ENCODE measurements at places on chromosomes 12 and 14.
A peak's percentile ranks its signal among the peaks of the same experiment; 100 is the strongest.

- DNase-seq, result no peak
Measured at GRCh38 chr12:4663971-4664505, 15.1 kb downstream of the NDUFA9 start.

- no peak for DNase-seq
Measured at GRCh38 chr12:53217931-53218307, 10.9 kb upstream of the ITGB7 start.

DNA sequence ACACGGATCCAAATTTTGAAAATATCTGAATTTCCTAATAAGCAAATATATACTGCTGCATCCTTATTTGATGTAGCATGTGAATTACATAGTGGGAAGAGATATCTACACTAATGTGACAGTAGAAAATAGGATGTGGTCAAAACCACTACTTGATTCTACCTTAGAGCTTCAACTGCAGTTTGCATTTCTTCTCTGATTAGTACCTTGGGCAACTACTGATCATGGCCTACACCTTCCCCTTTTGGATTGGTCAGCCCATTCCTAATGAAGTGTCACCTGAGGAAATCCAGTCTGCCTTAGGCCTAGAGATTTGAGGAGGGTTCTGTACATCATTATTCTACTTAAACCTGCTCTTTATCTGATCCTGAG is 10.7 kb downstream of the LLPH start:
- no peak for DNase-seq

DNA sequence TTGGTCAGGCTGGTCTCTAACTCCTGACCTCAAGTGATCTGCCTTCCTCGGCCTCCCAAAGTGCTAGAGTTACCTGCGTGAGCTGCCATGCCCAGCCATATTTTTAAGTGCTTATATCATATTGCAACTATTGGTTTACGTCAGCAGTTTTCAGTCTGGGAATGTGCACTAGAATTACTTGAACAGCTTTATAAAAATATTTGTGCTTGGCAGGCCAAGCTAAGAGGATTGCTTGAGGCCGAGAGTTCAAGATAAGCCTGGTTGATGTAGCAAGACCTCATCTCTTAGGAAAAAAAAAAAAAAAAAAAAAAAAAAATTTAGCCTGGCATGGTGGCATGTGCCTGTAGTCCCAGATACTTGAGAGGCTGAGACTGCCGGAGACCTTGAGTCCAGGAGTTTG is 17.1 kb downstream of the KIAA0586 start:
- no peak for DNase-seq

DNA sequence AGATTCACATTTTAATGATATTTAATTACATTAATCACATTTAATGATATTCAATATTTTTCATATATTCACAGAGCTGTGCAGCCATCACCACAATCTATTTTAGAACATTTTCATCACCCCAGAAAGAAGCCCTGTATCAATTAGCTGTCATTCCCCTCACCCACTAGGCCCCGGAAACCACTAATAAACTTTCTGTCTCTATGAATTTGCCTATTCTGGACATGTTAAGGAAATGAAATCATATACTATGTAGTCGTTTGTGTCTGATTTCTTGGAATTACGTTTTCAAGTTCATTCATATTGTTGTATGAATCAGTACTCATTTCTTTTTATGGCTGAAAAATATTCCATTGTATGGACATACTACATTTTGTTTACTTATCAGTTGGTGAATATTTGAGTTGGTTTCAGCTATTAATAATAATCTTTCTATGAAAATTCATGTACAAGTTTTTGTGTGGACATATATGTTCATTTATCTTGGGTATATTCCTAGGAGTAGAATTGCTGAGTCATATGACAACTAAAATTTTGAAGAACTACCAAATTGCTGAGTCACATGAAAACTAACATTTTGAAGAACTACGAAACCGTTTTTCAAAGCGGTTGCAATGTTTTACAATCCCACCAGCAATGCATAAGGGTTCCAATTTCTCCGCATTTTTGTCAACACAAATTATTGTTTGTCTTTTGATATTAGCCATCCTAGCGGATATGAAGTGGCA is 11.7 kb upstream of the OTOGL start:
- DNase-seq, result no peak

GRCh38 chr12:106522708-106523107 is 60.1 kb upstream of the RFX4 start:
- no peak for DNase-seq

- no peak for DNase-seq
Measured at GRCh38 chr14:59281609-59282377, 93.3 kb downstream of the DAAM1 start.

- DNase-seq, result no peak
Measured at GRCh38 chr14:45068396-45068795, 15.5 kb upstream of the PRPF39 start.

DNA sequence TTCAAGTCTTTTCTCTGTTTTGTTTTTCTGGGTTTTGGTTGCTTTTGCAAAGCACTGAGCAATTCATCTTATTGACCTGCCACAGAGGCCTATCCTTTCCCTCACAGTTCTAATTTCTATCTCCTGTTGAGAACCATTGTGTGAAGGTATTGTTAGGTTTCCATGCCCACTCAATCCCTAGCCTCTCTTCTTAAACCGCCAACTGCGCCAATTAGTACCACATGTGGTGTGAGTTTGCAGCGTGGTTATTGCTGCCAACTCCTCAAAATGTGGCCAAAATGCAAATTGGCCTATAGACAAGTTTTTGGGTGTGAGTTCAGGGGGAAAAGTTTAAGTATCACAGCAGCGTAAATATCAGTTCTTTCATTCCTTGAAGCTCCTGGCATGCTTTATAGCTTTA is 232.6 kb downstream of the FLRT2 start:
- DNase-seq, result peak; percentile 57

GRCh38 chr12:10153271-10154144 is 18.4 kb downstream of the OLR1 start:
- DNase-seq, result peak; percentile 72

- DNase-seq, result no peak
Measured at GRCh38 chr12:26021534-26021933, 63.1 kb downstream of the RASSF8 start.

GRCh38 chr14:75660238-75660629 is 442 bp downstream of the ERG28 start:
- no peak for DNase-seq

- DNase-seq, result no peak
Measured at GRCh38 chr14:61525293-61526011, 169.9 kb upstream of the HIF1A start.

DNA sequence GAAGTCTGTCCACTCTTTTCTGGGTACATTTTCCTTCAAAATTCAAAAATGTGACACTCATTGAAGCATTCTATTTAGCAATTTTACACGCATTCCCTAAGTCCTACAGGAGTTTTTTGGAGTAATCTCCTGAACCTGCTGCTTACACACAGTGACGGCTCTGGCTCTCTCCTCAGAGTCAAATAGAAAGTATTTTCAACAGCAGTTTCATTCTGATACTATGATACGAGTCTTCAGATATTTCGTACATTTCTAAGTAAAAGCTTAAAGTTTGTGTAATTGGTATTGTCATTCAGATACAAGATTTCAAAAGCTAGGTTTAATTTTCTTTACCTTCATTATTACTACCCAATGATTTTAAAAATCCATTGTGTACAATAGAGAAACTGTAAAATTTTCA is 36.4 kb downstream of the PIWIL1 start:
- no peak for DNase-seq

- no peak for DNase-seq
Measured at GRCh38 chr12:65106948-65107347, 14.2 kb downstream of the WIF1 start.

- DNase-seq, result no peak
Measured at GRCh38 chr14:84850595-84850994, 679.3 kb upstream of the FLRT2 start.

GRCh38 chr12:55654511-55655214 is 18.0 kb downstream of the OR10P1 start:
- no peak for DNase-seq

- DNase-seq, result no peak
Measured at GRCh38 chr12:92469837-92470236, 233.0 kb upstream of the PLEKHG7 start.

DNA sequence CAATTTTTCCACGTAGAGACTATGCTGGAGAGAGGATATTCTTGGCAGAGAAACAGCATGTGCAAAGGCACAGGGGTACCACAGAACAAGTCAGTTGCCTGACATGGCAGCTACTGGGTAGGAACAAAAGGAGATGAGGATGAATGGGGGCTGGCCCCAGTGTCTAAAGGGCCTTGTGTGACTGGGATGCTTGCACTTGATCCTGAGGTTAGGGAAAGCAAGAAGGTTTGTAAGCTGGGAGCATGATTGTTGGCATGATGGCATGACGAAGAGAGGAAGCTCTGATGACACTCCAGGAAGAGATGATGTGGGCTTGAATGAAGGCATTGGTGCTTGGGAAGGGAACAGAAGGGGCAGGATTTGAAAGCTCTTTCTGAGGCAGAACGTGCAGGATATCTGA is 139.1 kb downstream of the ZFP36L1 start:
- DNase-seq, result no peak

DNA sequence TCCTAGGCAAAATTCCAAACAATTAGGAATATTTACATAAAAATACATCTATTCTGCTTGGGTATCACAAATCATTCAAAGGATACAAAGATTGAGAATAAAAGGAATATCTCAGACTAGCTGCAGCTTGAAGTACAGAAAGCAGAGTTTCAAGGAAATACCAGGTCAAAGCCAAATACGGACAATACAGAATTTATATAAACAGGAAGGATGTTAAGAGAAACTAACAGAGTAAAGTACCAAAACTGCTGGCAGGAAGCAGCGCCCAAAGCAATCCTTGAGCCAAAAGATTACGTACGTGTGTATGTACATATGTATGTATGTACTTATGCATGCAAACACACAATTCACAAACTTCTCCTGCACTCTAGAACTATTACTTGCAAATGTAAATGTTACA is 86.6 kb downstream of the PPP1R12A start:
- no peak for DNase-seq

GRCh38 chr14:36662543-36663403 is 1.1 kb downstream of the PAX9 start:
- DNase-seq, result no peak

DNA sequence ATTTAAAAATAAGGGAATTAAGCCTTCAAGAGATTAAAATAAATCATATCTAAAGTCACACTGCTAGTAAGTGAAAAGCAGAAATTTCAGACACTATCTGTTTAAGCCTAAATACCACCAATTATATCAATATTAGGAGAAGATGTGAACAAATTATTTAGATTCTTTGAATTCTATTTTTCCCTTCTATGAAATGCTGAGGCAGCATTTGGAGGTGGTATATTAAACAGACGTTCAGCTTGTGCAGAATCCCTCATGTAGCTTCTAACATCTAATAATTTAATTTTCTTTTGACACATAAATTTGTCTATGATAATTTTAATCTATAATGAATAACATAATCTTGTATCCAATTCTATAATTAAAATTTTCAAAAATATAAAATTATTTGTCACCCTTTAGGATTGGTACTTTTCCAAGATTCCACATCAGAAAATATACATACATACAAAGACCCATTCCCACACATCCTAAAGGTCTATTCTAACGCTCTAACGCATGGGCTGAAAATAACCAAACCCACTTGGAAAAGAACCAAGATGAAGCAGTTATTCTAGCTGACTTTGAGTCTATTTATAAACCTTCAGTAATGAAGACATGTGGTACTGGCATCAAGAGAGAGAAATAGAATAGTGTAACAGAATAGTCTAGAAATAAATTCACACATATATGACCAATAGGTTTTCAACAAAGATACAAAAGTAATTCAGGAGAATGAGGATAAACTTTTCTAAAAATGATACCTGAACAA is 751.8 kb downstream of the GALC start:
- no peak for DNase-seq

DNA sequence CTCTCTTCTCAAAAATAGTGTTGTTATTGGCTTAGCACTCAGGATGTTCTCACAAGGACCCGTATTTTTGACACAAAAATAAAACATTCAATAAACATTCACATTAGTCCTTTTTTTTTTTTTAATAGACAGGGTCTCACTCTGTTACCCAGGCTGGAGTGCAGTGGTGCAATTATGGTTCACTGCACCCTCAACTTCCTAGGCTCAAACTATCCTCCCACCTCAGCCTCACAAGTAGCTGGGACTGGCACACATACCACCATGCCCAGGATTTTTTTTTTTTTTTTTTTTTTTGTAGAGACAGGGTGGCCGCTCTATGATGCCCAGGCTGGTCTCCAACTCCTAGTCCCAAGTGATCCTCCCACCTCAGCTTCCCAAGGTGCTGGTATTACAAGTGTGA is 27.0 kb downstream of the PPP1R13B start:
- DNase-seq, result no peak

- DNase-seq, result no peak
Measured at GRCh38 chr14:69316449-69317101, 56.6 kb downstream of the GALNT16 start.

DNA sequence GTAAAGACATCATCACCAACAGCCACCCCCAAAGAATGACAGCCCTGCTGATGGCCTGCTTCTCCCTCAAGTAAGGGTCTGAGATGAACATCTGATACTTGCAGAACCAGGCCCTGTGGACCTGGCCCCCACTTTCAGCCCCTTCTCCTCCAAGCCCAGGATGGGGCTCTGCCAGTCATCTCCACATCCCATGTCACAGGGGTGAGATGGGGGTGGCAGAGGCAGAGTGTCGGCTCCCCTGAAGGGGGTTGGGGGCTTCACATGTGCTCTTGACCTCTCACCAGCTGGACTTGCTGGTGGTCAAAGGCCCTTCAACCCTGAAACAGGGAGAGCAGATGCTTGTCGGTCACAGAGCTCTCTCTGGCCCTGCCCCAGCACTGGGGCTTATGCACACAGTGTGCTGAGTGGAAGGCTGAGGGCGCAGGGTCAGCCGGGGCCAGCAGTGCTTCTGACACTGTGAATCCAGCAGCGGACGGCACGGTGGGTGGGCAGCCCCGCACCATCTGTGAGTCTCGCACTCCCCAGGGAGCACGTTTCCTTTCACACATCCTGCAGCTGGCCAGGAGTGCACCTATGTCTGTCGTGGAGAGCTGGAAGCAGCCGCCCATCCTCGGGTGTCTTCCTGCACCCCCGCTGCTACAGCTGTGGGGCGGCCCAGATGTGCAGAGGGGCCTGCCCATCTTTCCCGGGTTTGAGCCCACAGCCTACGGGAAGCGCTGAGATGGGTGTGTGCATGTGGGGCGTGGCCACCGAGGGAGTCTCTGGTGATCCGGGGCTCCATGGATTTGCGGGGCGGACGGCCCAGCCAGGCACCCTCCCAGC is 94.3 kb downstream of the ADGRD1 start:
- DNase-seq, result no peak

GRCh38 chr12:40313928-40314327 is 89.1 kb downstream of the LRRK2 start:
- no peak for DNase-seq

All from neuronal stem cell (in vitro differentiated cells).